Activated CD4-positive, alpha-beta memory T cell treated with anti-CD3 and anti-CD28 coated beads, Interleukin-2, amount 10 ng/mL, durations not matched to agents 7 days and 5 days (primary cell): ENCODE measurements at places on chromosomes 5 and 9.

DNA sequence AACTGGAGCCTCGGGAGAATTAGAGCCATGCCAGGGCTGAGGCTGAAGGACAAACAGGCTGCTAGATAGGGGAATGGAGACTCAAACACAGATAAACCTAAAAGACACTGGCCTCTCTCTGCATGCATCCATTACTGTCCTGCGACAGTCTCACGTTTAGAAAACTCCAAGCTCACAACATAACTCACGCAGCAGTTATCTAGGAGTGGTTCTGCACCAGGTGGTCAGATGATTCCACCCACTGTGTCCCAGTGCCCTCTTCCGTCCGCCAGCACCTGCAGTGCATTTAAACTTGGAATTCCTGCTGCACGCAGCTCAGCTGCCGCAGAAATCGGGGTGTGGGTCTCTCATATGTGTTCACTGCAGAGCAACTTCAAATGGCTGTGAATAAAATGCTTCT, 272.6 kb upstream of the IRX2 start:
- no peak for DNase-seq

DNA sequence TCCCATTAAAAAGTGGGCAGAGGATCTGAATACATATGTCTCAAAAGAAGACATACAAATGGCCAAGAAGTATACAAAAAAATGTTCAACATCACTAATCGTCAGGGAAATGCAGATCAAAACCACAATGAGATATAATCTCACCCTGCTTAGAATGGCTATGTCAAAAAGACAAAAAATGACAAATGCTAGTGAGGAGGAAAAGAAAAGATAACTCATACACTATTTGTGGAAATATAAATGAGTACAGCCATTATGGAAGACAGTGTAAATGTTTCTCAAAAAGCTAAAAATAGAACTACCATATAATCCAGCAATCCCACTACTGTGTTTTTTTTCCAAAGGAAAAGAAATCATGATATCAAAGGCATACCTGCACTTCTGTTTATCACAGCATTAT, 450.7 kb downstream of the EFNA5 start:
- no peak for DNase-seq

DNA sequence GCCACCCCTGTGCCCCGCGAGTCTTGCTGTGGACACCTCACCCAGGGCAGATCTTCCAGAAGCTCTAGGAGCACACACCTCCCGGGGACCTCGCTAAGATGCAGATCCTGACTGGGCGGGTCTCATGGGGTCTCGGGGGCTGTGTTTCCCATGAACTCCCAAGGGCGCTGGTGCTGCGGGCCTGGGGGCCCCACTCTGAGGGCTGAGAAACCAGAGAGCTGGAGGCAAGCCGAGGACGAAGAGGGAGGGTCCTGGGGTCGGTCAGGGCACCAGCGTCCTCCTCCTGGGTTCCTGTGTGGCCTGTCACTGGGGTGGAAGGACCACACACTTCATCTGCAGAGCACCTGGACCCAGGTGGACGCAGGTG, 30.2 kb downstream of the SLC6A3 start:
- DNase-seq, result no peak

DNA sequence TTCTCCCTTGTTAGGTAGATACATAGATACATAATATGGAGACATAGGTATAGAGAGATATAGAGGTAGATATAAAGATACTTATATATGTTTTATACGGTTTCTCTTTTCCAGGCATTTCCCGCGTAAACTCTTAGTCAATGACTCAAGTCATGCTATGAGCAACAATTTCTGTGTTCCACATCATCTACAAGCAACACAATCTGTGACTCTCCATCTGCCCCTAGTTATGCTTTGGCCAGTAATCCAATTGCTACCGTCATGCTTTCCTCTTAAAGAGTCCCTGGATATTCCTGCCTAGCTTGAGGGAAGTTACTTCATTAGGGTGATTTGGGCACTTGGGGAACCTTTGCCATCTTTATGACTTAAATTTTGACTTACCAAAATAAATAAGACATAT, 129.0 kb upstream of the ADAMTS16 start:
- DNase-seq, result no peak

DNA sequence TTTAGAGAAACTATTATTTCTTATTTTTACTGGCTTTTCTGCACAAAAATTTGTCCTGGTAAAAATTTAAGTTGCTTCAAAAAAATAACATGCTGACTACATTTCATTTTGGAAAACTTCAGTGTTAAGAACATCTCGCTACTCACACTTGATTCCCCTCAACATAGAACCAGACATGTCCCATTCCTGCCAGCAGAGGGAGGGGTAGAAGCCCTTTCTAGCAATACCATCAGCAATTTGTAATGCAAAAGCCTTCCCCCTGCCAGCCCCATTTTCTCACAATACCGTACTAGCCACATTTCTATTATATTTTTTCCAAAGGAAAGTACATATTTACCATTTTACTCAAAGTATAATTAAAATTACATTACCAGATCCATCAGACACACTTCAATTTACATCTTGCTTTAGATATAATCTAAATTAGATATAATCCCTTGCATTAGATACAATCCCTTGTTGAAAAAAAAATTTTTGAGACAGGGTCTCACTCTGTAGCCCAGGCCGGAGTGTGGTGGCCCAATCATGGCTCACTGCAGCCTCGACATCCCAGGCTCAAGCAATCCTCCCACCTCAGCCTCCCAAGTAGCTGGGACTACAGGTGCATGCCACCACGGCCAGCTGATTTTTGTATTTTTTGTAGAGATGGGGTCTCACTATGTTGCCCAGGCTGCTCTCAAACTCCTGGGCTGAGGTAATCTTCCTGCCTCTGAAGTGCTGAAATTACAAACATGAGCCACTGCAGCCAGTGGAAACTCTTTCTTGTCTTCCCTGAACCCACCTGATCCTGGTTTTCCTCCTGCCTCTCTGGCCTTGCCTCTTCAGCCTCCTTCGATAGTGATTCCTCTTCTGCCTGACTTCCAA, 39.6 kb upstream of the IDNK start:
- peak; percentile 20 for DNase-seq

DNA sequence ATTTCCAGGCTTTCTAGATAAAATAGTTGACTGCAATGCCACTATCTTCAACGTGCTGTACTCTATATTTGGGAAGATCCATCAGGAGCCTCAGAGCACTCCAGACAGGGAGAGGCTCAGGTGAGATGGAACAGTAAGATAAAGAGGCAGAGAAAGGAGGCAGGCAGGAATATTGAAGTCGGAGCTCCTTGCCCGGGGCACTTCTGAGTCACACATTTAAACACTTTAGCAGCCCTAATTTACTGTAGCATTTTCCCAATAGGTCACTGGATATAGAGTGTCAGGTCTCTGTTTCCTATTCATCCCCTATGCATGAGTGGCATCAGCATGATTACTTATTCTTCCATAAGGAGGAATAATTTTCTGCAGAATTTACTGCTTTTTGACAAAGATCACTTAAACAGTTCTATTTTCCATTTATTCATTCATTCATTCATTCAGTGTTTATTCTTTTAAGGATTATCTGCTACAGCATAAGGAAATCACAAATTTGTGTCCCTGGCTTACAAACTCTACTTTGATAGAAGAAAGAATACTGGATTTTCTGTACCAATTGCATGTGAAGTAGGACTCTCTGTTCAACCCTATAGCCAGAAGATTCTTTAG, 170.7 kb downstream of the MAPKAP1 start:
- DNase-seq, result no peak

- no peak for DNase-seq
Observed at GRCh38 chr9:95864852-95865580, 10.5 kb upstream of the ERCC6L2 start.

- peak; percentile 61 for DNase-seq
Observed at GRCh38 chr5:133930061-133930812, 38.2 kb downstream of the C5orf15 start.

DNA sequence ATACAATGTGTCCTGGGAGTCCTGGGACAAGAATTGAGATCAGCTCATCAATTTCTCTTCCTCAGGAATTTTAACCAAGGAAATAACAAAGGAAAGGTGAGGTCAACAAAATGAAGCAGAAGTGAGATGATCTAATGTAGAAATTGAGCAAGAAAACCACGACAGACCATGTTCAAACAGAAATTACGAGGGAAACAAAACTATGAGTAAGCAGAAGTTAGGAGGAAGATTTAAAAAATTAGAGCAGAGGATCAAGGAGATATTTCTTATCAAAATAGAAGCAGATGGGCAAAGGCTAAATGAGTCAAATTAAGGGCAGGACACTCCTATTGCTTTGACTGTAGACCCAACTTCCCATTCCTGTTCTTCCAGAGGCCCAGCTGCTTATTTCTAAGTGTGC, 97.4 kb downstream of the HINT1 start:
- no peak for DNase-seq

GRCh38 chr9:98428454-98428853, 173.0 kb upstream of the TBC1D2 start:
- no peak for DNase-seq

DNA sequence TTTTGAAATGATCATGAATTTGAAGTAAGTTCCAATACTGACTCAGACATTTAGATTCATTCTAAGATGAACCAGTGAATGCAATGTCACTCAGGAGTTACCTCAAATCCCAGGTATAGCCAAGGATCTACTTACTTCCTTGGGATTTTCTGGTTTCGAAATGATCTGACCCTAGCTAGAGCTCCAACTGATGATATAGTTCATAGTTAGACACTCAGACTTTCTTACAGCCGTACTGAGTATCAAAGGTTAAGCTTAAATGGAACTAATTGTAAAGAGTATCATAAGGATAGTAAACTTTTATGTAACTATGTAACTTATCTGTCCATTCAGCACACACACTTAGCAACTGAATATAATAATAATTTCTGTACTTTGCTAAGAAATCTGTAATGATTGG, 84.0 kb upstream of the FSD1L start:
- no peak for DNase-seq

GRCh38 chr9:122118343-122119165, 25.4 kb upstream of the TTLL11 start:
- no peak for DNase-seq

- no peak for DNase-seq
Observed at GRCh38 chr9:33130961-33131789, 36.0 kb downstream of the B4GALT1 start.

DNA sequence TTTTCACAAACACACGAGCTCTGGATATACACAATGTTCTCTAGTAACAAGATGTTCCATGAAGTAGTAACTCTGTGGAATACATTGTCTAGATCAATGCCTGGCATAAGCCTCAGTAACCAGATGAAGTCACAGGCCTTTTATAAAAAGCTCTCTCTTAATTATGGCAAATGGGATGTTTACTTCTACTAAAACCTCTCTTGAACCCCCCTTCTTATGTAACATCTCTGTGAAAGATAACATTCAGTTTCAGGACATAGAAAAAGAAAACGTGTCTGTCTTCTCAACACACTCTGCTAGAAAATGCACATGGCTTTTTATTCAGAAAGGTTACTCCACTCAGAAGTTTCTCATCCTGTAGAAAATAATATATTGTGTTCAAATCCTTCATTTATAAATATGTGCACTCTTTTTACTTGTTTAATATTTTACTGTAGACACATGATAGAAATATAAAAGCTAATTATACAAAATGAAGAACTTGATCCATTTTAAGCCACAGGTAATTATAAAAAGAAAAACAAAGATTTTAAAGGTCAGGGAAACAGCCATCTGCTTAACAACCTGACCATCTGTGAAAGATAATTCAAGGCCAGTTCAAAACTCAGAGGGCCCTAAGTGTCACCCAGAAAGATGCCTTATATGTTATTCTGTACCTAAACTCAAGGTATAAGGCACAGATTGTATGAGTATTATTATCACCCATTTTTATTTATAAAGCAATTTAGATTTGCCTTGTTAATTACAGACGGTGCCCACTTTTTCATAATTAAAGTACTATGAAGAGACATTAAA, 812.0 kb downstream of the CDH18 start:
- DNase-seq, result no peak

DNA sequence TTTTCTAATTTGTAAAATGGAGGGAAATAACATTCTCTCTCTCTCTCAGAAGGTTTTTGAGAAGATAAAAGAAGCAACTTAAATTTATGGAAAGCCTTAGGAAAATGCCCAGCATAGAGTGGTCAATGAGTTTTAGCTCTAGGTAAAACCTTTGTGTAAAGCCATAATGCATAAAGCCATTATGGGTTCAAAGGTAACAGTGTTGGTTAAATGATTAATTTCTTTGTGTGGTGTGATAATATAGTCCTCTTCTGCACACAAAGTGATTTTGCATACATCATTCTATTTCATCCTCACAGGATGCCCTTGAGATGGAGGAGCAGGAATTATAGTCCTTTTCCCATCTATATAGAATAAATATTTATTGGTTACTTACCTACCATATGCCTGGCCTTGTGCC, 602.9 kb downstream of the CSNK1G3 start:
- no peak for DNase-seq

DNA sequence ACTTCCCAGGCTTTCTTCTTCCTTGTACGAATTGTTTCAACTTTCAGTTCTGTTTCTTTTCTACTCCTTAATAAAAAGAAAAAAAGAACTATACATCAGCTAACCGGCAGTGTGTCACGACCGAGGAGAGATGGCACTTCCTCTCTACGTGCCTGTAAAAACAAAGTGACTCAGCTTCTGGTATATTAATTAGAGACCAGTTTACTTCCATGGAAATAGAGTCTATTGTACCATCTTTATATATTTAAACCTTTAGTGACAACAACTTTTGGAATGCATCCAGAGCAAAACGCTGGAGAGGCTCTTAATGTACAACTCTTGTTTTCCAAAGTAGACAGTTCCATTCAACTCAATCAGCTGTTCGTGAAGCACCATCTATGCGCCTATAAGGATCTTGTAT, 94.5 kb upstream of the LIFR start:
- DNase-seq, result no peak

DNA sequence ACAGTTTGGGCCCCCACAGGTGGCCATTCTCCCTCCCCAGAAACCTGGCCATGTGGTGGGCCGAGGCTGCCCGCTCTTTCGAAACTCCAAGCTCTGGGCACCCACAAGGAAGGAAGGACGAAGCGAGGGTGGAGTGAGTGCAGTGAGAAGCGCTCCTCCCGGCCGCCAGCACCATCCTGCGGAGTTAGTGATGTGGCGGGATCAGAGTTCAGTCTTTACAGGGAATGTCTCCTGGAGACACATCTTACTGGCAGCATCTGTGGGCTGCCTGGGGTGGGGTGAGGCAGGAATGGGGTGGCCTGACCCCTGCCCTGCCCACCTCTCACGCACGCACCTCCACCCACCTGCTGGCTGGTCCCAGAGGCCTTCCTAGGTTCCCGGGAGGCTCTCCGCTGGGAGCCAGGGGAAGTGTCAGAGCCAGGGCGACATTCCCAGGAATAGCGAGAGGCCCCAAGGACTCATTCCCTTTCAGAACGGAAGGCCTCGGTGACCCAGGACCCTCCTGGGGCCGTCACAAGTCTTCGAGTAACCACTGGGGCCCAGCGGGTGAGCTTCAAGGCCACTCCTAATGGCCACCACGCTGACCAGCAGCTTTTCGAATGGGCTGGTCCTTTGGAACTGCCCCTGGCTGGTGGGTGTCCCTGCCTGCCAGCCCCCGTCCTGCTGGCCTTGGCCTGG, 5.5 kb upstream of the RNU6ATAC start:
- DNase-seq, result no peak
